ENCODE measurements at places on chromosomes 6 and 20. TPM values are rescaled to one million over a fixed set of nuclear protein-coding genes. Genes with fewer than 3 reads are reported as not detected.

PNLDC1 gene
- 0.08 TPM for total RNA-seq

FABP7 gene
- not detected for total RNA-seq

SSR1 gene
- total RNA-seq, result 76.7 TPM

XKR7 gene
- total RNA-seq, result 0.01 TPM

LHFPL5 gene
- 0.09 TPM for total RNA-seq

FOXP4 gene
- 20.2 TPM for total RNA-seq

NMBR gene
- total RNA-seq, result not detected

Data from A549 treated with Hydrocortisone at 1 μM for 4 hours (cell line).